Fibroblast of skin of scalp (primary cell): ENCODE measurements at places on chromosomes 2 and 18.

DNA sequence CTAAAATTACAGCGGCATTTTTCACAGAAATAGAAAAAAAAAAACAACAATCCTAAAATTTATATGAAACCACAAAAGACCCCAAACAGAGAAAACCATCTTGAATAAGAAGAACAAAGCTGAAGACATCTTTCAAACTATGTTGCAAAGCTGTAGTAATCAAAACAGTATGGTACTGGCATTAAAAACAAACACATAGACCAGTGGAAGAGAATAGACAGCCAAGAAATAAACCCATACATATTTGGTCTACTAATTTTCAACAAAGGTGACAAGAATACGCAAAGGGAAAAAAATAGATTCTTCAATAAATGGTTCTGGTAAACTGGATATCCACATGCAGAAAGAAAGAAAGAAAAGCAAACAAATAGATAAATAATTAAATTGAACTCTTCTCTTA lies 9.0 kb upstream of the CCDC150 start:
- no peak for DNase-seq

DNA sequence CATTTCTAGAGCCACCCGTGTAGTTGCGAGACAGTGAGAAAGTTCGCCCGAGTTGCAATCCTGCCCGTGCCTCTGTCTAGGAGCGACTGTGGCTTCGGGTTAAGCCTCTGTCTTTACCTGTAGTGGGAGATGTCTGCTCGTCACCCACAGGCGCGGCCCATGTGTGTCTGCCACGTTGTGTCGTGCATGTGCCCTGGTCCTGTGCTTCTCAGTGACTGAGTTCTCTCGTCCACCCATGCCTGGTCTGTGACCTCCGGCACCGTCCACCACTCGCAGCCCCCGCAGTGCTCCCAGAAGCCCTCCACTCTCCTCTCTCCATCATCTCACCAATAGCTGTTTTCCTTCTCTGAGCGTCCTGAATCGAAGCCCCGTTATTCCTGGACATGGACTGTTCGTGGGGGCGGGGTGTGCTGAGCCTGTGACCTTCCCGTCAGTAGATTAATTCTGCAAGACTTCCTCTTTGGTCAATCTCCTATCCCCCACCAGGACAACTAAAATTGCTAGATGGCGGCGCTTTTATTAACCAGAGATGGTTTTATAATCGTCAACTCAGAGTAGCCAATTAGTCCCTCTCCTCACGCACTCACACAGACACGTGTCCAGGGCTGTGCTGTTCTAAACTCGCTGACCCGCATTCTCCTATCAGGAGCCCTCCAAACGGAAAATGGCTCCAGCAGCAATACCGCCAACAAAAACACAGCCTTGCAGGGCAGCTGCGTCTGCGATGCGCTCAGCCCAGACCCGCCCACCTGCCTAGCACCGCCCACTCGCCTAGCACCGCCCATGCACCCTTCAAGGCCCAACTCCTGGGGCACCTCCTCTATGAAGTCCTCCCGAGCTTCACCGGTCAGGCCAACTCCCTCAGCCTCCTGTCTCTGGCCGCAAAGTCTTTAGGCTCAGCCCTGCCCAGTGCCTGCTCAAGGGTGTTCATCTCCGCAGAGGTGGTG lies 119.4 kb downstream of the TWIST2 start:
- no peak for DNase-seq

- no peak for DNase-seq
Observed at GRCh38 chr2:20203521-20204225, 21.3 kb downstream of the SDC1 start.

DNA sequence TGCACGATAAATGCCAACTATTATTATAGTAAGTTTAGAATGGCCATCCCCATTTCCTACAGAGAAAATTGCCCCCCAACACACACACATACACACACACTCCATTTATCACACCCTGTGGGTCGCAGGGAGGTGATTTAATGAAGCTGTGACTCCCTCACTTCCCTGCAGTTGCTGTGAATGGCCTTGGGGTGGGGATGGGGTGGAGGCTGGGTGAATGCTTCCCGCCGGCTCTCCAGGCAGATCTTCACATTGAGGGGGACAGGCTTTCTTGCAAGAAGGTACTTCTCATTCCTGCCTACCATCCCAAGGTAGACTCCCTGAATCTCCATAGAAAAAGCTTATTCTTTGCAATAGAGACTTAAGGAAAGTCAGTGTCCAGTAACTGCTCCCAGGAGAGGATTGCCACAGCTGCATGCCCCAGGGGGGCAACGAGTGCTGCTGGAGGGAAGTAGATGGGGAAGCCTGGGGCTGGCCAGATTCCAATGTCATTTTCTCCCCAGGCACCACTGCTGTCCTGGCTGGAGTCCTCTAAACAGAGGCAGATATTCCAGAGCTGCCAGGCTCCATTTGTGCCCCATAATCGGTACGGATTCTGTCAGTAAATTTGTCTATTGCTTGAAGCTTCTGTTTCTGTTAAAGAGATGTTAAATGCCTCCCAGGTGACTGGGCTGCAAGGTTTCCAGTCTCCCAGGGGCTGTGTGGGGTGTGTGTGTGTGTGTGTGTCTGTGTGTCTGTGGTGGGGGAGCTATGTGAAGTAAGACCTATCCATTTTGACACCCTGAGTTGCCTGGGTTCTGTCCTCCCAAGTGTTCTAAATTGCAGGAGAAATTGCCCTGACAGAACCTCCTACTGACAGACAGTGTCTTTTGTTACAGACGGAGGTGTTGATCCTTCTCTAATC lies 265.5 kb downstream of the SRBD1 start:
- DNase-seq = no peak

- DNase-seq = no peak
Observed at GRCh38 chr2:128272601-128273468, 45.8 kb downstream of the HS6ST1 start.

DNA sequence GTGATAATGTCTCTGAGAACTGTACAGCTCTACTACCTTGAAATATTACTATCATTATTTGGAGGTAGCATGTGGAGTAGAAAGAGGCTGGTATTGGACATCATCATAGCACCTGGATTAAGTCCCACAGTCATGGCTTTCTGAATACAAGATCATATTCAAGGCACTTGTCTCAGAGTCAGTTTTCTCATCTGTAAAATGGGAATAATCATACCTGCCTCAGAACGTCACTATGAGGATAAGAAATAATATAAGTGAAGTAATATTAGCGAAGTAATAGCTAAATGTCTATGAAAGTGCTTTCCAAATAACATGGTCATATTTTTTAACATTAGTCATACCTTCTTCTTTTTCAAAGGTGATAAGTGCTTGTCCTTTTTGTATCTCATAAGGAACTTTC lies 11.0 kb downstream of the NMI start:
- DNase-seq = no peak

- peak; percentile 63 for DNase-seq
Observed at GRCh38 chr2:180124273-180125139, 117.4 kb upstream of the CWC22 start.

- DNase-seq = no peak
Observed at GRCh38 chr2:1950474-1950873, 206.2 kb upstream of the PXDN start.

DNA sequence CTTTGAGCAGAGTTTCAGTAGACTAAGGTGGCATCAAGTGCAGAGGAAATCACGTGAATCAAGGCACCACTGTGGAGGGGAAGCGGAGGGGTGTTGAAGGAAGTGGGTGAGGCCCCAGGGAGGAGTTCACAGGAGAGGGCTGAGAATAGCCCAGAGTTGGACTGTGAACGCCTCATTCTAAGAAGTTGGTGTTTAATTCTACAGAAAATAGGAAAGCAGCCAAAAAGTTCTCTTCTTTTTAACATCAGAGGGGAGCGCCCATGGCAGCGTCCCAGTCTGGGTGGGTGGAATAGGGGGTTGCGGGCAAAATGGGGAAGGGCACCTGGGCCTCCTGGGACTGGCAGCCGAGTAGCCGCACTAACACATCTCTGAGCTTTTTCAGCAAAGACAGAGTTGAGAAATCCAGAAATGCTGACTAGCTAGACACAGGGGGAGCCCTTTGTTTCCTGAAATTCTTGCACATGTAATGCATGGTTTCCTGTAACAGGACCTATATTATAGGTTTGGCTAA lies 97.0 kb downstream of the NEB start:
- no peak for DNase-seq

DNA sequence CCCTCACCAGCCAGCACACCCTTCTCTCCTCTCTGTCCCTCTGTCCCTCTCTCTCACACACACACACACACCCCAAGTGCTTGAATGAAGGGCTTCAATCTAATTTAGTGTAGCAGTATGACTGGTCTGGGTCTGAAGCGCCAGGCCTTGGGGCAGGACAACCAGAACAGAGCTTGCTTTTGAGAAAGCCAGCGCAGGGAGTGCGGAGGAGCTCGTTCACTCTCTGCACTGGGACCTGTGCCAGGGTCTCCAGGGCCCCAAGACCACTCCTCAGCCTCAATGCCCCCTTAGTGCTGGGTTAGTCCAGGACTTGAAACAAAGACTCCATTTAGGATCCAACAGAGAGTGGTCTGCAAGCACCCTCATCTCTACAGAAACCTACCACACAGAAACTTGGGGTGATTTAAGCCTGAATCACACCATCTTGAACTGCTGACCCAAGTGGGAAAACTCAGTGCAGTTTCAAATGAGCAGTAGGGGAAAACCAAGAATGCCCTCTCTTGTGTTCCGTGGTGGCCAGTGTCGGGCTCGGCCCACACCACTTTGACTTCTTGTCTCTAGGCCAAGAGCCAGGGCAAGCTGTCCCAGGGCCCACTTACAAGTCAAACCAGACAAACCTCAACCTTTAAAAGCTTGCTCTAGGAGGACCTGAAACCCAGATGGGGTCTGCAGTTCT lies 66.6 kb upstream of the WIPF1 start:
- no peak for DNase-seq

GRCh38 chr2:148604927-148605326 lies 39.6 kb upstream of the EPC2 start:
- DNase-seq = no peak

- no peak for DNase-seq
Observed at GRCh38 chr2:162282765-162283425, 35.6 kb downstream of the IFIH1 start.

DNA sequence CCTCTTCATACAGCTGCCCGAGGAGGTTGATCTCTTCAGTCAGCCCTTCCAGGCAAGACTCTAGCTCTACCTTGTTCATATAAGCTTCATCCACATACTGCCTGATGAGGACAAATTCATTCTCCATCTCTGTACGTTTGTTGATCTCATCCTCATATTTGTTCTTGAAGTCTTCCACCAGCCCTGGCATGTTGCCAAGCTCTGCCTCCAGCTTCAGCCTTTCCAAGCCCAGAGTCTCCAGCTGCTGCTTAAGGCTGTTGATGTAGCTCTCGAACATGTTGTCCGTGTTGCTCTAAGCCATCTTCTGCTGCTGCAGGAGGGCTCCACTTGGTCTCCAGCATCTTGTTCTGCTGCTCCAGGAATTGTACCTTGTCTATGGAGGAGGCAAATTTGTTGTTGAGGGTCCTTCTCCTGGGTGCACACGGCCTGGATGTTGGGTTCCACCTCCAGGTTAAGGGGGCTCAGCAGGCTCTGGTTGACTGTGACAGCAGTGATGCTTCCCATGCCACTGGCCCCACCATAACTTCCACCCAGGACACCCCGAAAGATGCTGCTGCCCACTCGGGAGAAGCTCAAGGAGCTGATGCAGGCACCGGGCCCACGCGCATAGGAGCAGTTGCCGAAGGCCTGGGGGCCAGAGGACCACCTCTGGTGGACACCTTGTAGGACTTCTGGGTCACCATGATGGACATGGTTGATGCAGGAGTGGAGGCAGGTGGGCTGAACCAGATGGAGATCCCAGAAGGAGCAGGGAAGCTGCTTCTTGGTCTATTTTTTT lies 30.3 kb downstream of the ICA1L start:
- no peak for DNase-seq

GRCh38 chr2:231000211-231000904 lies 4.4 kb downstream of the SPATA3 start:
- DNase-seq = no peak

DNA sequence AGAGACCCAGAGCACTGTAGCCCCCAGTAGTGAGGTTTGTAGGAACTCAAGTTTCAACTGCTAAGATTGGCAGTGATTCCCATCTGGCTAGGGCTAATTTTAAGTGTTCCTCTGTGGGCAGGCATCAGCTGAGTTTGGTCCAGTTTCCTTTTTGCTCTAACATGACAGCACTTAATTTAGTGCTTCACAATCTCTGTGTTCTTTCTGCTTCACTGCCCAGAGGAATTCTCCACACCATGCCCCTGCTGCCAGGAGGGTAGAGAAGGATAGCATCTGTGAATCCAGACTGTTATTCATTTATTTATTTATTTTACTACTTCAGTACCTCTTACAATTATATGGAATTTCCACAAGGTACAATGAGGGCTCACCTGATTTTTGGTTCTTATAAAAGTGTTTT lies 549.9 kb upstream of the FSIP2 start:
- DNase-seq = no peak

- DNase-seq = no peak
Observed at GRCh38 chr2:105176429-105176828, 65.1 kb upstream of the GPR45 start.

GRCh38 chr2:72084584-72084976 lies 63.1 kb downstream of the CYP26B1 start:
- DNase-seq = peak; percentile 19

- no peak for DNase-seq
Observed at GRCh38 chr18:80246445-80247392, 595 bp downstream of the PARD6G start.

DNA sequence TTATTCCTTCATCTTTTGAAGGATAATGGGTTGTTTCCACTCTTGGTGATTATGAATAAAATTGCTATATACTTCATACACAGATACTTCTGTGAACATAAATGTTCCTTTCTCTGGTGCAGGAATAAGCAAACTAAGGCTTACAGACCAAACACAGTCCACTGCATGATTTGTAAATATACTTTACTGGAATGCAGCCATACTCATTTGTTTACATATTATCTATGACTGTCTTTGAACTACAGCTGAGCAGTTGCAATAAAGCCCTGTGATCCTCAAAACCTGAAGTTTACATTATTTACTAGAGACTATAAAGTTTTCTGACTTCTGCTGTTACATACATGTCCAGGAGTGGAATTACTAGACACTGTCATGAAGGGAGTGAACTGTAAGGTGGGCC lies 381.0 kb upstream of the CNTNAP5 start:
- no peak for DNase-seq

DNA sequence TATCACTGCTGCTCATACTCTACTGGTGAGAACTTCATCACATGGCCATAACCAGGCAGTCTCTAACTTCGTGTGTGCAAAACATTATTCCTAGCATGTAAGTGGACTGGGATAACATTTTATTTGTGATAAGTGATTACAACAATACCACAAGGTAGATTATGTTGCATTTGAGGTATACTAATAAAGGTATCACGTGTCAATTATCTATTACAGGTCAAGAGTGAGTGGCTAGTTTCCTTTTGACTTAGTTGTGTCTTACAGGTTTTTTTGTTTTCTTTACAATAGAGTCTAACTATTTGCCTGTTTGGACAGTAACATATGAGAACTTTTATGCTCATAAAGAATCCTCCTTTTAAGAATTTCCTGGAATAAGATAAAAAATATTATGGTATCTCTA lies 67.2 kb upstream of the DSC1 start:
- no peak for DNase-seq

- no peak for DNase-seq
Observed at GRCh38 chr18:50803592-50803991, 16.2 kb downstream of the MRO start.

- no peak for DNase-seq
Observed at GRCh38 chr2:170434900-170435621, 257.1 kb downstream of the MYO3B start.
